GM13977 (cell line): ENCODE measurements at places on chromosomes 4 and X.

DNA sequence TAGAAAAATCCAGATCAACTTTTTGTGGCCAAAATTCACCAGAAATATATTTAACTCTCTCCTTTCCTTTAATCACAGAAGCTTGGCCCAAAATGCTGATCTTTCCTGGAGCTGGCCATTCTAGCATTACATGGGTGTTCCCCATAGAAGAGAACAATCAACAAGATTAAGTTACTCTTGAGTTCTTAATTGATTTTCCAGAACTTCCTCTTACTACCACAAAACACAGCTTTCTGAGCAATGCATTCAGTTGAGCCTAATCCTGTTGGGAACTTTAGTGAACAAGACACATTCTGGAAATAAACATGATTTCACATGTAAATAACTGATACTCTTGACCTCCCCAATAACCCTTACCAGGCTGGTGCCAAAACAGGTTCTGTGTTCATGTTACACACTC, 45.4 kb upstream of the STIM2 start:
- no peak for DNase-seq

GRCh38 chr4:100299046-100299840, 109.0 kb upstream of the DDIT4L start:
- DNase-seq = no peak

GRCh38 chrX:115408771-115409400, 119.4 kb downstream of the LUZP4 start:
- DNase-seq = no peak

- DNase-seq = no peak
Measured at GRCh38 chr4:137700072-137700471, 167.8 kb upstream of the PCDH18 start.

DNA sequence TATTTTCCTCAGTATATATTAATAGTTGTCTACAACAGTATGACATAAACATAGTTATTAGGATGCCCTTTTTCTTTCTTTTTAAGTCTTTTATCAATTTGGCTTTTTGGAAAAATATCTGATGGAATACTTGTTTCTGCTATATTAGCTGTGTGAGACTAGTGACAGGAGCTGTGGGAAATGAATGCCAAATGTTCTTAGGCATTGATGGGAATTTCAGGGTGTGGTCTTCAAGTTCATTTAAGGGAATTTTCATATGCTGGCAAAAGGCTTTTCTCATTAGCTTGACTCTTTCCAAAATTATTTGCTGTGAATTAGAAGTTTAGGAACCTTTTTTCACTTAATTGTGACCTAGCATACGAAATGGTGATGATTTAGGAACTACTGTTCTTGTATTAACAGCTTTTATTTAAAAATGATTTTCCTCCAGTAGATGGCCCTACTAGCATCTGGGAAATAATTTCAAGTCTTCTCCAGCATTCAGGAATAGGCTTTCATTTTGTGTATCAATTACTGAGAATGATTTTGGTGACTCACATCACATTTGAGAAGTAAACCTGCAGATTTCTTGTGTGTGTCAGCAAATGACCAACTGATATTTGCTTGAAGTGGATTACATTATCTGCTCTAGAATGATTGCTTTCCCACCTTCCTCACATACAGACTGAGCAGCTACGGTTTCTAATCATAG, 70.9 kb downstream of the HTT start:
- DNase-seq = no peak

GRCh38 chrX:2701600-2701999, 10.5 kb downstream of the CD99 start:
- DNase-seq = no peak

DNA sequence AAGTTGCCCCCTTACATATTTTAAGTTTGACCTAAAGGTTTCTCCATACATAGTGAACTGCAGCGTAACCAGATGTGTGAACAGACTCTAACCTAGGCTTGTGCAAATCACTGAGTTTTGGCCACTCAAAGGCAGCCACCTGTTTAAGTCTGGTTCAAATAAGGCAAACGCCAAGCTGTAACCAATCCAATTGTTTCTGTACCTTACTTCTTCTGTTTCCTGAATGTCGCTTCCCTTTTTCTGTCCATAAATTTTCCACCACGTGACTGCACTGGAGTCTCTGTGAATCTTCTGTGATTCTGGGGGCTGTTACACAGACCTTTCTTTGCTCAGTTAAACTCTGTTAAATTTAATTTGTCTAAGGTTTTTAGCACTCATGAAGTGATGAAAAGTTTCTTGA, 618.8 kb downstream of the GLUD2 start:
- DNase-seq = no peak

- no peak for DNase-seq
Measured at GRCh38 chr4:186040316-186040715, 28.6 kb upstream of the TLR3 start.

DNA sequence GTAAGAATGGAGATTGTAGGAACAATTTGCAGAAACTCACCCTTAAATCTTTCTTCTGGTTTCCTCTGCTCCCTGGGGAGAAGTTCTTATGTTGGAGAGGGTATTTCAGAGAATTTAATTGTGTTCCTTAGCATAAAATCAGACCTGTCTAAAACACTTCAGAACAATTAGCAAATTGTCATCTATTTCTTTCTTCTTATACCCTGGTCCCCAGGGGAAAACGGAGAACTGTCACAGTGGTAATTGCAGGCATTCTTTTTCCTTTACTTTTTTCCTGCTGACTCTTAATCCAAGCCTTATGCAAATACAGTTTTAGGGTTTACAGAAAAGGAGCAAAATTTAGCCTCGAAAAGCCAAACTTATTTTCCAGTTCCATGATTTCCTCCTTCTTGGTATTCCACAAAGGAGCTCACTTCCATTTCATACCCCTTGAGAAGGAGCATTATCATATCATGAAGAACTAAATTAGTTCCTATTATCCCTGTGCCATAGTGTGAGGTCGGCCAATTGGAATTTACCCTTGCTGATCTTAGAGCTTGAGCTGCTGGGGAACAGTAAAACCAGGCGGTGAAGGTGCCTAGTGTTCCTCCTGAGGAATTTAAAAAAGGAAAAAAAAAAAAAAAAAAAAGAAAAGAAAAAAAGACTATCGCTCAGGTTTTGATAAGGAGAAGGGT, 173.8 kb downstream of the IL15 start:
- no peak for DNase-seq

DNA sequence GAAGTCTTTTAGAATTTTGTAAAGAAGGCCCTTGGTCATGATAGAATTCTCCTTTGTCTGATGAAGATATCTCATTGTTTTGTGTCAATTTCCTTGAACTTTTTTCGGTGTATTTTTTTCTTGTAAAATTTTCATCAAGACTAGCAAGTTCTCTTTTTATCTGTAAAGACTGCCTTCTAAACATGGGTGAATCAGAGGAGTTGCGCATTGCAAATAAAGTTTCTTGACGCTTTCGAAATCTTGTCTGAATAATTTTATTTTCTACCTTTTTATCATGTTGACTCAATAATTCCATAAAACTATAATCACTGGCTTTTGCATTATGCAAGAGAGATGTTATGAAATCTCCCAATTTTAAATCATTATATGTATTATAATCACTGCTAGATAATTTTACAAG, 66.2 kb downstream of the NCAPG start:
- no peak for DNase-seq
